ENCODE measurements at places on chromosomes 4 and X.

DNA sequence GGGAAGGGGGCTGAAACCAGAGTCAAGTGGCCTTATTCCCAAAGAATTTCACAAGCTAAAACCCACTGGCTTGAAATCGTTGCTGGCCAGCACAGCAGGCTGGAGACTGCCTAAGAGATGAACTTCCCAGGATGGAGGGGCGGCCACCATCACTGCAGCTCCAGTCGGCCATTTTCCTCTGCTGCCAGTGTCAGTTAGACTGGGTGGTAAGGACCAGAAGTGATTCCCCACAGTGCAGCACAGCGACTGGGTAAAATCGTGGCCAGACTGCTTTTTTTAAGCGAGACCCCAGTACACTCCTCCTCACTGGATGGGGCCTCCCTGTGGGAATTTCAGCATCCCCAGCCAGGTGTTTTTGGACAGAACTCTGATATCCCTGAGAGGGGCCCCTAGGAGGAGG, 428.0 kb downstream of the SPIN4 start:
- DNase-seq: no peak

DNA sequence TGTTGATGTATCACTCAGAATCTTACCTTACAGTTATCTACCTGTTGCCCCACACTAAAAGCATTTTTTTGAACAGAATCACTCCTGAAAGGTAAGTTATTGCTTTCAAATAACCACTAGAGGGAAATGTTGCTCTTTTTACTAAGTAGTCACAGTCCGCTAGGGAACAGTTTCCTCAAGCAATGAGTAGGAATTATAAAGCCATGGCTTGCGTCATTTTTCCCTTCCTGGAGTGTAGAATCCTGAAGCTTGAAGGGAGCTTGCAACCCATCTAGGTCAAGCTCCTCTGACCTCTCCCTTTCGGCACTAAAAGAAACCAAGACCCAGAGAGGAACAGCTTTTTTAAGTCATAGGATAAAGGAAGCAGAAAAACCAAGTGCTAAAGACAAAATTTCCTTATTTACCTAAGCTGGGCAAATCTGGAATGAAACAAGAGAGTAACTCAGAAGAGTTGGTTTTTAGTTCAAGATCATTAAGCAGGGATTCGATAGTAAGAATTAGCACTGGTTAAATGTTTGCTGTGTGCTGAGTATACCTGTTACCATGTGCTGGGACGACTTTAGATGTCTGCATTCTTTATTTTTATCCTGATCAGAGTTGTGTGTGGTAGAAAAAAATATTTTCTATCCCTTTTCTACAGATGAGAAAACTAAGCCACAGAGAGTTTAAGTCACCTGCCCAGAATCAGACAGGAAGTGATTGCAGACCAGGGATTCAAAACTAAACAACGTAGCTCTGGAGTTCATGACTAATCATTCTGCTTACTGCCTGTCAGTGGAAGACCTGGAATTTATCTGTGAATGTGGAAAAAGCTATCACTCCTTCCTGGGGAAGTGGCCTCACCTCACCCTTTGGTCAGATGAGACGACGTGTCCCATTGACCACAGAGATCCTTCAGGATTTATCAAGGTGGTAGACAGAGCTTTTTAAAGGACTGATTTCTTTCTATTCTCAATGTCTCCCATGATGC, 631.5 kb downstream of the RAB28 start:
- DNase-seq: peak; percentile 64

DNA sequence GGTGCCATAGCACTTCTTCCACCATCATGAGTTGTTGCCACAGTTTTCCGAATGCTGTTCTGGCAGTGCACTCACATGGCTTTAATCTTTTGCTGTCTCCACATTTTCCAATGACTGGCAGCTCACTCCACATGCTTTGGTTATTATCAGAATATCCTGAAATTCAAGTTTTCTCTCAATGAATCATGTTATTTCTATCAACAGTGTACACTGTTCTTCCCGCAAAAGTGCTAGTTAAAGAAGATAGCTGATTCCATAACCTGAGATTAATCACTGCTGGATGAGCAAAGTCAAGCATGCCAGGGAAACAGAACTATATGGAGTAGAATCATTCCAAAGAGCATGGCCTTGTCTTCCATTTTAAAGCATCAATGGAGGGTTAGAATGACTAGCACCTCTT, 14.6 kb upstream of the IL13RA2 start:
- no peak for DNase-seq

- DNase-seq: peak; percentile 2
Observed at GRCh38 chr4:121863799-121864198, 6.5 kb downstream of the BBS7 start.

DNA sequence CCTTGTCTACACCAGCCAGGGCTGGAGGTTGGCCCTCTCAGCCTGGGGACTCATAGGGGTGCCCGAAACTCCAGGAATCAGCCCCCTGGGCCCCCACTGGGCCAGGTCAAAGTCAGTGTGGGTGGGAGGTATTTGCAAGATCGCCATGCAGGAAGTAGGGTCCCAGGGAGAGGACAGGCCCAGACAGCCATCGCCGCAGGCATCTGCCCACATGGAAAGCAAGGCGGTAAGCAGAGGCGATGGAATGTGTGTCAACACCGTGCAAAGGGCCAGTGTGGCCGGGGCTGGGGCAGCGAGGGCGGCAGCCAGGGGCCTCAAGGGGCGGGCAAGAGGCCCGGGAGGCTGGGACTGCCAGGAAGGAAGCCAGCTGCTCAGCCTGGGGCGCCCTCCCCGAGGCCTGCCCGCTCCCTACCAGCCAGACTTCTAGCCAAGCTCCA, 19.3 kb upstream of the DUSP9 start:
- DNase-seq: no peak

DNA sequence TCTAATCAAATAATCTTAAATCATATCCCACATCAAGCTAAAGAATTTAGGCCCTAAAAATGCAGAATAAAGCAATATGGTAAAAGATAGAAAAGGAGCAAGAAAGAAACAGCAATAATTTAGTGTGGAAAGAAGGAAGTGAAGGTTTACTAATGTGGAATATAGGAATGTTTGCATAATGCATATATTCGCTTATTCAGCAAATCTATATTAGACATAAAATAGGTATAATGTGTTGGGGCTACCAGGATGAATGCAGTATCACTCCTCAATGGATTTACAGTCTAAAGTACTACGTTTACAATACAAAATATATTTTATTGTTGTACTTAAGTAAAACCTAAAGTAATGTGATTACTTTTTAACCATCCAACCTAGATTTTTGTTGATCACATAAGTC, 4.7 kb downstream of the CENPE start:
- no peak for DNase-seq

- no peak for DNase-seq
Observed at GRCh38 chr4:105453550-105454205, 20.2 kb downstream of the PPA2 start.

- peak; percentile 19 for DNase-seq
Observed at GRCh38 chrX:23901060-23901459, 6.7 kb downstream of the APOO start.

DNA sequence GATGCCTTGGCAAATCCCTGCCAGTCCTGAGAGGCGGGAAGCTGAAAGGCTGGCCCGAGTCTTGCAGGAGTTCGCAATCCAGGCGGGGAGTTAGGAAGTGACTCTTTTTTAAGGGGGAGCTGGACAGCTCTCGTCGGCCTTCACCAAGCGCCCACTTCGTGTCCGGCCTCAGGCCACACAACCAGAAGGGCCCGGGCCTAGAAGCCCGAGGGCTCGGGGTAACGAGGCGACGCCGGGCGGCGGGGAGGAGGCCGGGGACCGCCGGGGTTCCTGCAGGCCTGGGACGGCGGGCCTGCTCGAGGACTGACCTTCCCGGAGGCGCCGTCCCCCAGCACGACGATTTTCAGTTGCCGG, 395 bp downstream of the RAB28 start:
- DNase-seq: peak; percentile 68

GRCh38 chr4:167290678-167291077, 56.4 kb upstream of the SPOCK3 start:
- no peak for DNase-seq

- no peak for DNase-seq
Observed at GRCh38 chr4:77156912-77157858, at the start of gene CCNG2. CCNG2 (plus strand) TSS chr4:77157207; CDS start chr4:77158533, 1,326 bp downstream.

DNA sequence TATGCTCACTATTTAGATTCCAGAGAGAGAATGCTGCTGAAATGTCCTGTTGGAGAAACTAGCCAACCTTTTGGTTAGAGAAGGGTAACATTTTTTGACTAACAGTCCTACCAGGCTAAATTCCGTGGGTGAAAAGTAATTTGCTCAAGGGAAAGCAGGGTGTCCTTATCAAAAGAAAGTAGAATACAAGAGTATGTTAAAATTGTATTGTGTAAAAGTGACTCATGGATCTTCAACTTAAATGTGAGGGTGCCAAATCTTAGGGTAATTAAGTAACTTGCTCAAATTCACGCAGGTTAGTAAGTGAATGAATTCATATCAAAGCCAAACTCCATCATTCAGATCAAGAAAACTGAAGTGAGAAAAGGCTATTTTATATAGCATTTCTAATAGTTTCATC, 81.7 kb downstream of the PCDH7 start:
- no peak for DNase-seq

GRCh38 chr4:26905172-26905571, 44.5 kb downstream of the STIM2 start:
- no peak for DNase-seq

DNA sequence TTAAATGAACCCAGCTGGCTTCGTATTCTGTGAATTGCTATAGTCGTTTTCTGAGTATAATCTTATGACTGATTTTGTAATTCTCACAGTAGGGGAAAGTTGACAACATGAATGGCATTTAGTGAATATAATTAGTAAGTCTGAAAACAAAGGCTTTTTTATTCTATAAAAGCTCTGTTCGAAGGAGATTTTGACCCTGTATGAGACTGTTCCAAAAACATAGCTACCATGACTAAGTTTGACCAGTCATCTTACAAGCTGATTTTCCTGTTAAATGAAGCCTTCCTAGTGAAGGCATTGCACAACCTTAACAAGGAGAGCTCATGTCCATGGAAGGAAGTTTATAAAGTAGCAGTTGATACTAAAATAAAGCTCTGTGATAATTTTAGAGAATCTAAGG, 242.3 kb downstream of the RPA4 start:
- DNase-seq: no peak

DNA sequence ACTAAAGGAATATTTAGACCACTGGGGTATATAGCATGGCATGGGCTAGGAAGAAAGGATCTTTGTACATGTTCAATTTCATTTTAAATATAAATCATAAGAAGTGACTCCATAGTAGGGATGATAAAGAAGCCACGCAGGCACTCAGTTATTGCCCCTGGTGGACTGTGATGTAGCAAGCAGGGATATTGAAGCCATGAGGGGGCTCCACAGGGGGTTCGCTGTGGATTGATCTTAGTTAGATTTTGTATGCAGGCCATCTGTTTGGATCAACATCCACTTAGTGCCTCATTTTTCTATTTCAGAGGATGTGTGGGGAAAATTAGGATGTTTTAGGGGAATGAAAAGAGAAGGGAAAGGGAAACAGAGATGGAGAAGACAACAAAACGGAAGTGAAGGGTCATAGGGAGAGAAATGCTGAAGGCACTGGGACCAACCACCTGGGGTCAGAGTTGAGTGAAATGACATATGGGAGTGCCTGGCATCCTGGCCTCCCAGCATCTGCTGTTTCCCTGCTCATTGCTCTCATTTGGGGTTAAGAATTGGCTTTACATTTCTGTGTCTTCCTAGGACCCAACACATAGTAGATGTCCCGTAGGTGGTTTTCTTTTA, 11.2 kb upstream of the FREM3 start:
- DNase-seq: no peak
